A549 treated with CORT108297 at 1 μM for 4 hours (cell line): ENCODE measurements at places on chromosomes 1 and 21. TPM values are rescaled to one million over a fixed set of nuclear protein-coding genes. Genes with fewer than 3 reads are reported as not detected.

OVAAL gene
- 0.06 to 0.12 TPM (median 0.08 TPM) in 3 of 5 replicates, not detected in the others for total RNA-seq

OR2M7 gene
- total RNA-seq = not detected in 5 replicates

ZBTB40 gene
- 5.0 to 5.7 TPM (median 5.3 TPM) in 5 replicates for total RNA-seq

TRIM63 gene
- total RNA-seq = 0.08 to 0.17 TPM (median 0.13 TPM) in 5 replicates

TMEM167B gene
- 8.2 to 9.6 TPM (median 8.7 TPM) in 5 replicates for total RNA-seq

SPATA17 gene
- total RNA-seq = 2.0 to 2.8 TPM (median 2.7 TPM) in 5 replicates

MXRA8 gene
- total RNA-seq = 0.07 to 0.29 TPM (median 0.27 TPM) in 5 replicates

SLC25A34 gene
- 0.15 to 0.35 TPM (median 0.31 TPM) in 5 replicates for total RNA-seq

HP1BP3 gene
- total RNA-seq = 87.7 to 154 TPM (median 115 TPM) in 5 replicates

MROH9 gene
- not detected in 5 replicates for total RNA-seq

KCNJ15 gene
- total RNA-seq = 0.07 to 0.43 TPM (median 0.17 TPM) in 5 replicates

TNFAIP8L2 gene
- not detected in 5 replicates for total RNA-seq
